Tibial nerve (tissue), 4 donors: ENCODE measurements at places on chromosomes 16 and 17.

GRCh38 chr16:66113223-66113622 is 253.3 kb upstream of the CDH5 start:
- H3K4me3 ChIP-seq, result no peak overlapping the region
- no peaks in the 10 kb centered on the region for H3K4me1 ChIP-seq
- no peak overlapping the region for H3K27ac ChIP-seq
- no peaks in the 10 kb centered on the region for H3K27me3 ChIP-seq
- H3K36me3 ChIP-seq, result no peaks in the 10 kb centered on the region
- DNase-seq, result no peak

GRCh38 chr16:22291860-22292318 is 5.3 kb upstream of the POLR3E start:
- no peaks in the 10 kb centered on the region for H3K36me3 ChIP-seq
- peak overlapping the region; percentile 24 for H3K27ac ChIP-seq
- H3K4me3 ChIP-seq, result no peak overlapping the region
- H3K4me1 ChIP-seq, result peaks cover 4% of the 10 kb centered on the region
- no peak for DNase-seq
- H3K27me3 ChIP-seq, result no peaks in the 10 kb centered on the region

DNA sequence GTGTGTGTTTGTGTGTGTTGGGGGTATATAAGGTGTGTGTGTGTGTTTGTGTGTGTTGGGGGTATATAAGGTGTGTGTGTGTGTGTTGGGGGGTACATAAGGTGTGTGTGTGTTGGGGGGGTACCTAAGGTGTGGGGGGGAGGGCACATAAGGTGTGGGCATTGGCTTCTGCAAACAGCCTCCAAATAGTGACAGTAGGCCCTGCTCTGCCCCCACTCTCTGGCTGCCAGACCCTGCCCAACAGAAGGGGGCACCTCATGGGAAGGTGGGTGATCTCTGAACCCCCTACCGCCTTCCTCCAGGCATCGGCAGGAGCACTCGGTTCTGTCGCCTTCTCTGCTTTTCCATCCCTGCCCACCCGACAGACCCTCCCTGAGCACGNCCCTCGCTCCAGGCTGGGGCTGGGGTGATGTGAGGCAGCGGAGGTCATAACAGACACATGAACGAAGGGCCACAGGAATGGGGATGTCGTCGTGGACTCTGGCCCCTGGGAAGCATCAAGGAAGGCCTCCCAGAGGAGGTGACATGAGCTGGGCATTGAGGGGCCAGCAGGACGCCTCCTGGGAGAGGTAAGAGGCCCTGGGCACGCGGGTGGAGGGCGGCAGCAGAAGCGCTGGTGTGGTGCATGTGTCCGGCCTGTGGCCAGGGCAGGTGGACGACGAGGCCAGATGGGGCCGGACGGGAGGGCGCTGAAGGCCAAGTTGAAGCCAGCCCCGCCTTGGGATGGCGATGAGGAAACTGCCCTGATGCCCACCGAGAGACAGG is 136.6 kb upstream of the RPH3AL start:
- H3K4me1 ChIP-seq, result no peaks in the 10 kb centered on the region
- H3K4me3 ChIP-seq, result peak overlapping the region; percentile 43
- no peak overlapping the region for H3K27ac ChIP-seq
- no peak for DNase-seq
- H3K27me3 ChIP-seq, result peaks cover 12% of the 10 kb centered on the region
- no peaks in the 10 kb centered on the region for H3K36me3 ChIP-seq

- H3K4me1 ChIP-seq, result peaks cover 5% of the 10 kb centered on the region
- DNase-seq, result peak; percentile 39
- no peak overlapping the region for H3K27ac ChIP-seq
- peak overlapping the region; percentile 0 for H3K4me3 ChIP-seq
- no peaks in the 10 kb centered on the region for H3K36me3 ChIP-seq
These were observed 38.2 kb downstream of the HOXB1 start for GRCh38 chr17:48492401-48493298.

DNA sequence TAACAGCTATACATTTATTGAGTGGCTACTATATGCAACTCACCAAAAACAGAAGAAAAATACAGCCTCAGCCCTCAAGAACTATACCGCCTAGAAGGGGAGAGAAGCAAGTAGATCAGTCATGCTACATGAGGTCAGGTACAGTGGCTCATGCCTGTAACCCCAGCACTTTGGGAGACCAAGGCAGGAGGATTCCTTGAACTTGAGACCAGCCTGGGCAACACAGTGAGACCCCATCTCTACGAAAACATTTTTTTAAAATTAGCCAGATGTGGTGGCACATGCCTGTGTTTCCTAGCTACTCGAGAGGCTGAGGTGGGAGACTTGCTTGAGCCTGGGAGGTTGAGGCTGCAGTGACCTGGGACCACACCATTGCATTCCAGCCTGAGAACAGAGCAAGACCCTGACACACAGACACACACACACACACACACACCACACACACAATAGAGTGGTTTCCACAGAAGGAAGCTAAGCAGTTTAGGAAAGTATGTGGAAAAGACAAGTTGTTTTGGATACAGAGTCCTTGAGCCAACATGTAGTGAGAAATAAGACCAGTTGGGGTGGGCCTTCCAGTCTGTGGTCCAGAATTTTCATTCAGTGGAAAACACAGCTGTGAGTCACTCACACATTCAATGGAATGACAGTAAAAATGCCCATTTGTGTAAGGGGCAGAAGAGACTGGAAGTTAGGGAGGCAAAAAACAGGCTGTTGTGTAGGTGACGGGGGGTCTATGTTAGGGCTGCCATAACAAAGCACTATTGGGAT is 10.7 kb upstream of the SNTB2 start:
- no peak overlapping the region for H3K4me3 ChIP-seq
- no peaks in the 10 kb centered on the region for H3K27me3 ChIP-seq
- no peaks in the 10 kb centered on the region for H3K36me3 ChIP-seq
- peak overlapping the region; percentile 38 for H3K27ac ChIP-seq

- H3K4me3 ChIP-seq, result no peak overlapping the region
- H3K27me3 ChIP-seq, result peaks cover 4% of the 10 kb centered on the region
- H3K27ac ChIP-seq, result peak overlapping the region; percentile 70
- DNase-seq, result no peak
These were observed 6.3 kb upstream of the CBX4 start for GRCh38 chr17:79845601-79845949.

- peaks cover 31% of the 10 kb centered on the region for H3K36me3 ChIP-seq
- no peak for DNase-seq
- H3K27ac ChIP-seq, result no peak overlapping the region
- H3K4me1 ChIP-seq, result no peaks in the 10 kb centered on the region
- no peaks in the 10 kb centered on the region for H3K27me3 ChIP-seq
These were observed 230.4 kb downstream of the CPPED1 start for GRCh38 chr16:12573300-12573699.

DNA sequence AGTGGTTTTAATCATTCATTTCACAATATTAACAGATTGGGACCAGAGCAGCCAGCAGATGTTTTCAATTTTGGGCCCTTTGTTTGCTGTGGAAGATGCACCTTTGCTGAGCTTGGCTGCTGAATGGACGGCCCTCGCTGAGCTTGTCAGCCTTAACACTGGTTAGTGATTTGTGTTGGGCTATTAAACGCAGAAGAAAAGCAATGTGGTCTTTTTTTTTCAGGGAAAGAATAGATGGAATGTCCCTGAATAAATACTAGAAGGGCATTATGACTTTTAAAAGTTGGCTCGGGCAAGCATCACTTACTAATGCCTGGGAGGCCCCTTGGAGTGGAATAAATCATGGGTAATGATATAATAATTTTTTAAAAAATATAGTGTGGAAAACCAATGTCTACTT is 297.0 kb downstream of the MAP2K6 start:
- H3K27ac ChIP-seq, result no peak overlapping the region
- no peaks in the 10 kb centered on the region for H3K4me1 ChIP-seq
- H3K36me3 ChIP-seq, result no peaks in the 10 kb centered on the region
- no peak for DNase-seq
- no peaks in the 10 kb centered on the region for H3K27me3 ChIP-seq

DNA sequence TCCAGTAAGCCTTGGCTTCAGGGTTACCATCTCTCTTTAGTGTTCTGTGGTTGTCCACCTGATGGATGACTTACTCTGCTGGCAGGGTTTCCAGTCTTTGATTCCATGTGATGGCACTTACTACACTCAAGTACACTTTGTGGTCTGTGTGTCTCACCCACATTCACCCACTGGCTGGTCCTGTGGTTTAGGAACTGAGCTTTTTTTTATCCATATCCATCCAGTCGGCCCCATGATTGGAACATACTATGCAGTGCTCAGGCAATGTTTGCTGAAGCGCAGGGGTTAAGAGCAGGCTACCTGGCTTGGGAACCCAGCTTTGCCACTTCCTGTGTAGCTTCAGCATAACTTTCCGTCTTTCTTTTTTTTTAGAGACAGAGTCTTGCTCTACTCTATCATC is 2.8 kb upstream of the FUS start:
- H3K36me3 ChIP-seq, result no peaks in the 10 kb centered on the region
- no peak overlapping the region for H3K27ac ChIP-seq
- no peaks in the 10 kb centered on the region for H3K27me3 ChIP-seq
- no peak for DNase-seq
- H3K4me3 ChIP-seq, result no peak overlapping the region

- DNase-seq, result no peak
- H3K4me1 ChIP-seq, result no peaks in the 10 kb centered on the region
- H3K27me3 ChIP-seq, result no peaks in the 10 kb centered on the region
- H3K27ac ChIP-seq, result no peak overlapping the region
- no peak overlapping the region for H3K4me3 ChIP-seq
- peaks cover 67% of the 10 kb centered on the region for H3K36me3 ChIP-seq
These were observed 6.3 kb downstream of the ZNF689 start for GRCh38 chr16:30603945-30604315.

DNA sequence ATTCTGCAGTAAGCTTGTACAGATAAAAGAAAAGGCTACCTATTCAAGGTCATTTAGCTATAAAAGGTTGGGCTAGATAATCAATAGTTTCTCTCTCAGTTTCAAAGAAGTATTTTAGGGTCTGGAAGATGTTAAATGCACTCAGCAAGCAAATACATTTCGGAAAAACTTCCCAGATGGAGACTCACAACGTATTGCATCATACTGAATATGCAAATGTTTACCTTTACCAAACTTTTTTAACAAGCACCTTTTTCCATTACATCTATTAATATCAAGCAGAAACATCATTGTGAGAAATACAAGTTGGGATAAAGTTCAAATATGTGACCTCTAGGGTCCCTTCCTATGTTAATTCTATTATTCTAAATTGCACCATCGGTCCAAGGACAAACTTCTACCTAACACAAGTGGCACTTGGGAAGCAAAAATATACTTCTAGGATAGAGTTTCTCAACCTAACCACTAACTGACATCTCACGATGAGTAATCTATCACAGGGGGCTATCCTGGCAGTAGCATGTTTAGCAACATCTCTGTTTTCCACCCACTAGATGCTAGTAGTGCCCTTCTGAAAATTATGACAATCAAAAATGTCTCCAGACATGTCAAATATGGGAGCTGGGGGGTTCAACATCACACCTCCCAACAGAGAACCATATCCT is 14.5 kb downstream of the KANSL1 start:
- H3K27ac ChIP-seq, result no peak overlapping the region
- H3K4me3 ChIP-seq, result no peak overlapping the region
- H3K4me1 ChIP-seq, result peaks cover 95% of the 10 kb centered on the region

- H3K27me3 ChIP-seq, result no peaks in the 10 kb centered on the region
- DNase-seq, result no peak
- no peaks in the 10 kb centered on the region for H3K36me3 ChIP-seq
- H3K4me1 ChIP-seq, result peaks cover 43% of the 10 kb centered on the region
- no peak overlapping the region for H3K4me3 ChIP-seq
These were observed 53.1 kb downstream of the CFDP1 start for GRCh38 chr16:75379911-75380847.

DNA sequence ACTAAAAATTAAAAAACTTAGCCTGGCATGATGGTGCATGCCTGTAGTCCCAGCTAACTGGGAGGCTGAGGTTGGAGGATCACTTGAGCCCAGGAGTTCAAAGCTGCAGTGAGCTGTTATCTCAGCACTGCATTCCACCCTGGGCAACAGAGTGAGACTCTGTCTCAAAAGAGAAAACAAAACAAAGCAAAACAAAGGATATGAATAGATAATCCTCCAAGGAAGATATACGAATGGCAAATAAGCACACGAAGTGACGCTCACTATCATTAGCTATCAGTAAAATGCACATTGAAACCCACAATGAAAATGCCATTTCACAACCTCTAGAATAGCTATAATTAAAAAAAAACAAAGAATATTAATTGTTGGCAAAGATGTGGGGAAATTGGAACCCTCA is 386.2 kb upstream of the CCL2 start:
- no peak overlapping the region for H3K4me3 ChIP-seq
- H3K36me3 ChIP-seq, result no peaks in the 10 kb centered on the region
- no peaks in the 10 kb centered on the region for H3K4me1 ChIP-seq

- no peak for DNase-seq
- H3K4me1 ChIP-seq, result peaks cover 59% of the 10 kb centered on the region
- H3K27me3 ChIP-seq, result no peaks in the 10 kb centered on the region
- H3K27ac ChIP-seq, result peak overlapping the region; percentile 89
- H3K4me3 ChIP-seq, result peak overlapping the region; percentile 78
These were observed 1.1 kb downstream of the CRAMP1 start for GRCh38 chr16:1613211-1613622.

DNA sequence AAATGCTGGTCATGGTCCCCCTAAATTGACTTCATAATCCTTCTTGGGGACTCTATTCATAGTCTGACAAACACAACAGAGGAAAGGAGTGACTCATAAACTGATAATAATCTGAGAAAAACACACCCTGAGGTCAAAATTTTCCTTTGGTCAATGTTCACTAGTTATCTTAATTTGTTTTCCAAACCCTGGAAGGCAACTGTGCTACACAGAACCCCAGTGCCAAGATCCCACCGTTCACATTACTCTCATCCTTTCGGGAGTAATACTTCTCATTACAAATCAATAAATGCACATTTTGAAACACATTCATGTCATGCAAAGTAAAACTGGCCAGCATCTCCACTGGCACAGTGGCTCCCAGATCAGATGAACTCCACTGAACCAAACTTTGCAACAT is 23.2 kb downstream of the COIL start:
- H3K27me3 ChIP-seq, result no peaks in the 10 kb centered on the region
- peaks cover 81% of the 10 kb centered on the region for H3K36me3 ChIP-seq
- no peak overlapping the region for H3K27ac ChIP-seq
- no peak overlapping the region for H3K4me3 ChIP-seq
- no peak for DNase-seq

- H3K27me3 ChIP-seq, result no peaks in the 10 kb centered on the region
- no peak overlapping the region for H3K4me3 ChIP-seq
- no peaks in the 10 kb centered on the region for H3K4me1 ChIP-seq
- H3K36me3 ChIP-seq, result no peaks in the 10 kb centered on the region
- no peak overlapping the region for H3K27ac ChIP-seq
These were observed 147.1 kb downstream of the FOXL1 start for GRCh38 chr16:86725401-86725800.

- no peak overlapping the region for H3K27ac ChIP-seq
- DNase-seq, result no peak
- H3K36me3 ChIP-seq, result no peaks in the 10 kb centered on the region
These were observed 52.7 kb downstream of the LMF1 start for GRCh38 chr16:918068-918467.

DNA sequence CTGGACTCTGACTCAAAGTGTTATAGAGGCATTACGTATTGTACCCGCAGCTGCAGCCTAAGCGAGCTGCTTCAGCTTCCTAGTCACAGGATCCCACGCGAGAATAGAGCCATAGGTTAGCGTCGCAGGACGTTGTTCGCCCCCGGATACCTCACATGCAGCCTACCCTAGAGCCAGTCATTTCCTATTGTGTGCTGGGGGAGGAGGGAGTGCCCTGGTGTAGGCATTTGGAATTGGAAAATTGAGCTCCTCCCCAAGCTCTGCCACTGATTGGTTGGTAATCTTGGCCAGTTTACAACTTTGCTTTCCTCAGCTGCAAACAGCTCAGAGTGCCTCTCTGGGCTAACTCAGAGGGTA is 530 bp downstream of the NAA60 start:
- no peaks in the 10 kb centered on the region for H3K27me3 ChIP-seq
- no peaks in the 10 kb centered on the region for H3K36me3 ChIP-seq
- H3K4me1 ChIP-seq, result peaks cover 19% of the 10 kb centered on the region
